ENCODE measurements at places on chromosomes 16 and 17. TPM values are rescaled to one million over a fixed set of nuclear protein-coding genes. Genes with fewer than 3 reads are reported as not detected.

- DNase-seq, result no peak
Observed at GRCh38 chr17:49277638-49278037, 47.1 kb upstream of the PHOSPHO1 start.

DNA sequence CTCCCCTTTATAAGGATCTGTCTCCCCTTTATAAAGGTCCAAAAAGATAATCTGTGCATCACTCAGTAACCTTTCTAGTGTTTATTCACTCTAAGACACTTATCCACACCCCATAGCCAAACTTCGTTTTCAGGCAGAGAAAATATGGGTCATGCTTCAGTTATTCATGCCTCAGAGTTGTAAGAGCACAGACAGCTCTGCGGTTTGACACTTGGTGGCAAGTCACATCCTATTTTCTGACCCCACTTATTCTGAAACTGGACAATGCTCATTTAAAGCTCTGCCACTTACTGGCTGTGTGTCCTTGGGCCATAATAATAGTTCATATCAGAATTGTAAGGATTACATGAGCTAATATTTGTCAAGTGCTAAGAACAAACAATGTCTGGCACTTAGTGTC lies 2.0 kb upstream of the KRTAP2-1 start:
- no peak for DNase-seq

DNA sequence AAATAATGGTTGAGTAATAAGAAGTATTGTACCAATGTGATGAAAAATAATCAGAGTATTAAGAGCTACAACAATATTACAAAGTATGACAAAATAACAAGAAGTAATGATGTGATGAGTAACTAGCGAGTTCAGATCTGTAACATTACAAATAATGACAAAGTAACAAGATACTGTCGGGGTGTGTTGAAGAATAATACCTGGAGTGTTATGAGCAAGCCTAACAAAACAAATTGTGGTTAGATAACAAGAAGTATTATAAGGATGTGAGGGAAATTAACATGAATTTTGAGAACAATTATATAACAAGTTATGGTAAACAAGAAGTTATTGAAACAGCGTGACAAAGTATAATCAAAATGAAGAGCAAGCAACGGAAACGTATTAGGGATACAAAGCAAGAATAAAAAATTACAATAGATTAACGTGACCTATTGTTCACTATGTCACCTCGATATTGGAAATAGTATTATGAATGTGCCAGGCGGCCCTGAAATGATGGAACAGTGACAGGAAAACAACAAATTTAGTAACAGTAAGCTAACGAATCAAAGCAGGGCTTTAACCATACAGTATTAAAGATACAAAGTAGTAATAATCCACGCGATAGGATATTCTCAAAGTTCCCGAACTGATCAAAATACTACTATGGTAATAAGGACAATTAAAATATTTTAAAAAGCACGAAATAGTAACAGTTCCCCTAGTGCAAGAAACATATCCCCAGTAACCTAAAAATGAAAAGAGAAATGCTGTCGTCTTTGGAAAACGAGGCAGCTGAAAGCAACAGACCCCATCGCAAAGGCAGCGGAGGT lies 1.6 kb downstream of the TBX4 start:
- DNase-seq, result no peak

GRCh38 chr17:51217946-51218345 lies 41.9 kb downstream of the MBTD1 start:
- DNase-seq, result no peak

The IRF8 gene
- total RNA-seq, result 27.0 TPM

The GCGR gene
- not detected for total RNA-seq

The TMEM235 gene
- not detected for total RNA-seq

The KRT33B gene
- not detected for total RNA-seq

The SLC16A6 gene
- 1.2 TPM for total RNA-seq

DNA sequence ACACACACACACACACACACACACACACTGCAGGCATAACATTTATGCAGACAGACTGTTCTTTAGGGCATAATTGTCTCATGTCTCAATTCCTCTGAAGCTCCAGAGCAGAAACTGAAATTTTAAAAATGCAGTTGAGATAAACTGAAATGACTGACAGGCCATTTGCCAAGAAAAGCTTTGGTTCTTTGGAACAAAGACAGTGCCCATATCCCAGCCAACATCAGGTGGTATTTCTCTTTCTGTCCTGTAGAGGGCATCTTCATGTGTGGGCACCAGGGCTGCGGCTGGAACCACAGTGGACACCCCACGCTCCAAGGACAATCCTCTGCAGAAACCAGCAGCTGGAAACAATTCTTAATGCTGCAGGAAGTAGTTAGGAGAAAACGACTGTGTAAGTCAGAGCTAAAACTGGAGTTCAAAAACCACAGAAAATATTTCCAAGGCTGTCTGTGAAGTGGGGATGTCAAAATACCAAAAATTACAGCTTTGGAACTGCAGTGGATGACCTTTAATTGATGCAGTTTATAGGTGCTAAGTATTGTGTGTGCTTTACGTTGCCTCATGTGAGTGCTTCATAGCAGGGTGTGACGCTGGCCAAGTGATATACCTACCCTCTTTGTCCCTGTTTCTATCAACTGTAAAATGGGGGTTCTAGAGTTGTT lies 10.6 kb upstream of the MEFV start:
- no peak for DNase-seq

- DNase-seq, result no peak
Observed at GRCh38 chr17:39196808-39197291, 619 bp downstream of the CACNB1 start.

GRCh38 chr16:14347706-14348105 lies 276.6 kb downstream of the MRTFB start:
- no peak for DNase-seq

GRCh38 chr16:50641818-50642187 lies 39.3 kb downstream of the SNX20 start:
- DNase-seq, result no peak

GRCh38 chr16:53069772-53070171 lies 15.0 kb downstream of the CHD9 start:
- no peak for DNase-seq

The PRSS27 gene
- 4.4 TPM for total RNA-seq

- no peak for DNase-seq
Observed at GRCh38 chr17:38898812-38899348, 26.5 kb upstream of the LASP1NB start.

GRCh38 chr17:56230660-56231059 lies 77.4 kb downstream of the ANKFN1 start:
- no peak for DNase-seq

DNA sequence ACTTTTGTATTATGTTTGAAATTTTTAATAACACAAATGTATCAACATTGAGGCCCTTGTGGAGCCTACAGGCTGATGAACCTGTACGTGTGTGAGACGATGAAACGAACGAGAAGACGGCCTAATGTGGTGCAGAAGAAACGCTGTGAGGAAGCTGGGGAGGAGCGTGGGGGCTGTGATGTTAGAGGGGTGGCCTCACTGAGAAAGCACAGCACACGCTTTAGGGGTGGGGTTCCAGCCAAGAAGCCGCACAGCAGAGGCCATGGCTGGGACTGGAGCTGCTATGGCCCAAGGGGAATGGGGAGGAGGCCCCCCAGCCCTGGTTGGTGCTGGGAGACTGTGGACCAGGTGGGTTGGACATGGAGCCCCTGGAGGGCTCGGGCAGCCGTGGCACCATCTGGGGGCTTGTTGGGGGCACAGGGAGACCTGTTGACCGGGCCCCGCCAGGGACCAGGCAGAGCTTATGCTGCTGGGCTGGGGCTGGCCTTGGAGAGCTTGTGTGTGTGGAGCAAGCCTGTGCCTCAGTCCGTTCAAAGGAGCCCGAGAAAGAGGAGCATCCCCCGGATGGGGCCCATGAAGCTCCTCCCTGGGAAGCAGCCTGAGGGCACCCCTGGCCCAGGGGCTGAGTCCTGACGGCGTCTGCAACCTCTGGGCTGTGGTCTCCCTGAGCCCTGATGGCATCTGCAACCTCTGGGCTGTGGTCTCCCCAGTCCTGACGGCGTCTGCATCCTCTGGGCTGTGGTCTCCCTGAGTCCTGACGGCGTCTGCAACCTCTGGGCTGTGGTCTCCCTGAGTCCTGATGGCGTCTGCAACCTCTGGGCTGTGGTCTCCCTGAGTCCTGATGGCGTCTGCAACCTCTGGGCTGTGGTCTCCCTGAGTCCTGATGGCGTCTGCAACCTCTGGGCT lies 44.7 kb downstream of the METRNL start:
- no peak for DNase-seq

GRCh38 chr17:81328489-81328888 lies 33.4 kb upstream of the SLC38A10 start:
- DNase-seq, result no peak

GRCh38 chr16:30046178-30046577 lies 15.1 kb upstream of the TLCD3B start:
- DNase-seq, result no peak

DNA sequence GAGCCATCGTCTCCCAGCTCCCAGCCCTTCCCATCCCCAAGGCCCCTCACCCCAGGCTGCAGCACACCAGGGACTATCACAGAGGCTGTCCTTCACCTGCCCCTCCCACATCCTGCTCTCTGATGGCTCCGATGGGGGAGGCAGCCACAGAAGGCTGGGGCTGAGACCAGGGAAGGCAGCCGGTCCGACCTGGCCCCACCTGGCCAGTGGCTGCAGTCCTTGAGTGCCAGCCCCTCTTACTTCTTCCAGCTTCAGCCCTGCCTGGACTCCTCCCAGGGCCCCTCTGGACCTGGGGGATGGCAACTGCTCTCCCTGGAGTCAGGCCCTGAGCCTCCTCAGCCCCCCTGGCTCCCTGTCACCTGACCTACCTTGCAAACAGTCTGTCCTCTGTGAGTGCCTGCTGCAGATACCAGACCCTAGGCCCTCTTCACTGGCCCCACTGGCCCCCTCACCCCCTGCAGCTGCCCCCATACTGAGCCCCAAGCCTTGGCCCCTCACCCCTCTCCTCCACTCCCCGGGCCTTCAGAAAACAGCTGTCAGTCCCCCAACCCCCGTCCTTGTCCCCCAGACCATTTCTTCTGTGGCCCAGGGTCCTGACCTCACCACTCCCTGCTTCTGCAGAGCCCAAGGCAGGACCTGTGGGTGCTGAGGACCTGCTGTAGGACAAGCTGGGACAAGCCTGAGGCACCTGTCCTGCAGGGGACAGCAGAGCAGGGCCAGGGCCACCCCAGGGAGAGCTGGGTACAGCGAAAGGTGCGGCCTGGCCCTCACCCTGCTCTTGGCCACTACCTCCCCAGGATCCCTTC lies 12.6 kb upstream of the SRRM2 start:
- no peak for DNase-seq

The CCL3 gene
- 7.3 TPM for total RNA-seq

GRCh38 chr17:44966348-44967025 lies 1.6 kb downstream of the C1QL1 start:
- DNase-seq, result no peak

The CIBAR2 gene
- not detected for total RNA-seq
